ENCODE measurements at places on chromosomes 12 and 14.

GRCh38 chr12:442235-442884, 17.4 kb upstream of the B4GALNT3 start:
- peak; percentile 51 for DNase-seq

- DNase-seq: peak; percentile 29
Observed at GRCh38 chr12:119692997-119693396, 25.1 kb downstream of the PRKAB1 start.

GRCh38 chr14:50210074-50210473, 21.3 kb downstream of the SOS2 start:
- no peak for DNase-seq

- DNase-seq: no peak
Observed at GRCh38 chr14:77467801-77468200, 9.9 kb downstream of the AHSA1 start.

DNA sequence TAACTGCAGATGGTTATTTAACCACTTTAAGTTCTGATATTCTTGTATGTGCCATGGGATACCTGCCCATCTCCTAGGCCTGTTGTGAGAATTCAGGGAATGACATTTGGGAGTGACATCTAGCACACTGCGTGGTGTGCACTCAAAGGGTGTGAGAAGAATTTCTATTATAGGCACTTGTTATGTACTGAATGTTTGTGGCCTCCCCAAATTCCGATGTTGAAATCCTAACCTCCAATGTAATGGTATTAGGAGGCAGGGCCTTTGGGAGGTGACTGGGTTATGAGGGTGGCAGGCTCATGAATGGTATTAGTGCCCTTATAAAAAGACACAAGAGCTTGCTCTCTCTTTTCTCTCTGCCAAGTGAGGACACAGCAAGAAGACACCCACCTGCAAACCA, 27.6 kb downstream of the VCPKMT start:
- no peak for DNase-seq

DNA sequence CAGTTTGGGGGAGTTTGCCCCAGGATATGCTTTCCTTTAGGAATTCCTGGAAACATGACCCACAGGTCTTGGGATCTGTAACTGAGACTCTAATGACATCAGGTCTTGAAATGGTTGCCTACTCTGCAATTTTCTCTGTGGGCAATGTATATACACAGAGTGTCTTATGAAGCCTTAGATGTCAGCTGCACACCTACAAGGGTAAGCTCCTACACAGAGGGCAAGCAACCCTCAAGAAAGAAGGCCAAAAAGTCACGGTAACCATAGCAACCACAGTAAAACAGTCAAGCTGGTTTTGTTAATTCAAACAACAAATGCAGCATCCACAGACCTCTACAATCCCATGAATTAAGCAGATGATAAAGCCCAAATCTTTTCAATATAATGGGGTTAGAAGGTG, 293.0 kb downstream of the SSPN start:
- no peak for DNase-seq

DNA sequence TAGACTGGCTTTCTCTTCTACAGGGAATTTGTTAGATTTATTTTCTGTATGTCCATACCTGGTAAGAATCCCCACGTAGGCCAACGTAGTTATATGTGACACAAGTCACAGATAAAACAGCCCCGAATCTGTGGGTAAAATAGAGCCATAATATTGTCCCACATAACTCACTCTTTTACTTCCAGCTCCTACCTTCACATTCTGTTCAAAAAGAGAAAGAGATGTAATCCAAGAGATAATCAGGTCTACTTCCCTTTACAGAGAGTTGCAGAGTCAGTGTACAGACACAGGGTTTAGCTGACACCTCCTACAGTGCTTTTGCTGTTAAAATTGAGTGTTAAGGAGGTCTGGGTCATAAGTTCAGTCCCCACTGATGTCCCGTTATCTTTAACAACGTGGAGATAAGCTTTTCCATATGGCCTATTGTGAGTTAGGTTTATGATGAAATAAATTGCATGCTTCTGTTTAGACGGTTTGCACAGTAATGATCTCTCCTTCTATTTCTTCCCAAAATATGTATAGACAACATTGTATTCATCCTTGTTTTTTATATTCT, 446.5 kb downstream of the ADAMTS20 start:
- no peak for DNase-seq

Measured in NCI-H1105 (cell line).